Placental pericyte (primary cell): ENCODE measurements at places on chromosomes 3 and 15. TPM values are rescaled to one million over a fixed set of nuclear protein-coding genes. Genes with fewer than 3 reads are reported as not detected.

GLCE gene
- total RNA-seq = 29.5 and 60.0 TPM in 2 replicates

CAND2 gene
- total RNA-seq = 2.6 and 3.1 TPM in 2 replicates

COMMD4 gene
- 69.6 and 93.9 TPM in 2 replicates for total RNA-seq

MUC20 gene
- 0.88 TPM in 1 of 2 replicates, not detected in the other for total RNA-seq

SPINT1 gene
- total RNA-seq = 0.44 and 1.3 TPM in 2 replicates

ALS2CL gene
- 0.88 and 1.3 TPM in 2 replicates for total RNA-seq

GOLGA6L22 gene
- not detected in 2 replicates for total RNA-seq

ZNF620 gene
- total RNA-seq = 0.44 and 0.86 TPM in 2 replicates

NR1I2 gene
- total RNA-seq = under 0.01 TPM in 1 of 2 replicates, not detected in the other

ANKRD63 gene
- not detected in 2 replicates for total RNA-seq
